HL-60 (cell line): ENCODE measurements at places on chromosomes 3 and 15.

GRCh38 chr3:50274371-50275104, 4.3 kb upstream of the LSMEM2 start:
- no peak for DNase-seq

- no peak for DNase-seq
These were observed 5.8 kb downstream of the MCM2 start for GRCh38 chr3:127604035-127604434.

DNA sequence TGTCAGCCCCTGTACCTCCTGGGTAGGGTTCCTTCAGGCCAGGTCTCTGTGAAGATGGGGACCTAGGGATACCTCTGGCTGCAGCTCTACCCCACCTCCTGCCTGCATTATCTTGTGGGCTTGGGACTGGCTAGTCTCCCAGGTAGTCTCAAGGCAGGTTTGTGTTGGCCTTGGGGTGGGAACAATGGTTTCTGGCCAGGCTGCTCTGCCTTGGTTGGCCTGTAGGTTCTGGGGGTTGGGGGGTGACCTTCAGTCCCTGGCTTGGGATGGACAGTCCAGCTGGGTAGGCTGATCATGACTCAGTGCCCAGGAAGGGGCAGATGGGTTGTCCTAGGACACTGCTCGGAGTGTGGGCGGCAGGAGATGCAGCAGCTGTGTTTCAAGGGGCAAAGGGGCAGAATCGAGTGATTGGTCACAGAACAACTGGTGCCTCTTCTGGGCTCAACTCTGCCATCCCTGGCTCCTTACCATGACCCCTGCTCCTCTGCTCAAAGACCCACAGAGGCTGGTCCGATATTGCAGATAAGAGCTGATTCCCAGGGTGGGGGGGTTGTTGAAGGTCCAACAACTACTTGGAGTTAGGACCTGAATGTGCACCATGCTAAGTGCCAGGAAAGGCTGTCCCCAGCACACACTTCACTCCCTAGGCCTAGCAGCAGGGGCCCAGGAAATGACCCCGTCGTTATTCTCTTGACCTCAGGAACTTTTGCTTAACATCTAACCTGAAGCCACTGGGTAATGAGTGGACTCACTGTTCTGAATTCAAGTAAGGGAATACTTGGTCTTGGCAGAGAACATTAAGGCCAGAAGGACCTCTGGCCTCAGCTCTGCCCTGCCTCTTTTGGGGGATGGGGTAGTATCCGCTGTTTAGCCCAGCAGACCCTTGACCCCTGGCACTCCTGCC, 18.1 kb upstream of the BSN start:
- no peak for DNase-seq

DNA sequence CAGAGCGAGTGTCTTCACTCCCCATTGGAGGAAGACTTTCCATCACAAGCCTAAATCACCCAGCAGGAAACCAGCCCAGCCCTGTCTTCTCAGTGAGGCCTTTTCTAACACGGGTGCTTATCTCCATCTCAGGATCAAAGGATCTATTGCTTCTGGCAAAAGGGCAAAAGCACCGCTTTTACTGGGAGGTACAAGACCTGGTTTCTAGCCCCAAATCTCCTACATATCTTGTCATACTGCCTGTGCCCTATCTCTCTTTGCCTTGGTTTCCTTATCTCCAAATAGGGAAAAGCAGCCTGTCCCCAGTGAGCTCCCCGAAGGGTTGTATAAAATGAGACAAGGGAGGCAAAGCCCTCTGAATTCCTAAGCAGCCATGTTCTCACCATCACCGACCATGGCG, 5.2 kb downstream of the GLB1 start:
- DNase-seq, result no peak
